ENCODE measurements at places on chromosomes 4 and X.

GRCh38 chrX:20513185-20513584 lies 246.5 kb upstream of the RPS6KA3 start:
- DNase-seq: no peak

- DNase-seq: no peak
These were observed 4.8 kb downstream of the FRMPD3 start for GRCh38 chrX:107454302-107454701.

DNA sequence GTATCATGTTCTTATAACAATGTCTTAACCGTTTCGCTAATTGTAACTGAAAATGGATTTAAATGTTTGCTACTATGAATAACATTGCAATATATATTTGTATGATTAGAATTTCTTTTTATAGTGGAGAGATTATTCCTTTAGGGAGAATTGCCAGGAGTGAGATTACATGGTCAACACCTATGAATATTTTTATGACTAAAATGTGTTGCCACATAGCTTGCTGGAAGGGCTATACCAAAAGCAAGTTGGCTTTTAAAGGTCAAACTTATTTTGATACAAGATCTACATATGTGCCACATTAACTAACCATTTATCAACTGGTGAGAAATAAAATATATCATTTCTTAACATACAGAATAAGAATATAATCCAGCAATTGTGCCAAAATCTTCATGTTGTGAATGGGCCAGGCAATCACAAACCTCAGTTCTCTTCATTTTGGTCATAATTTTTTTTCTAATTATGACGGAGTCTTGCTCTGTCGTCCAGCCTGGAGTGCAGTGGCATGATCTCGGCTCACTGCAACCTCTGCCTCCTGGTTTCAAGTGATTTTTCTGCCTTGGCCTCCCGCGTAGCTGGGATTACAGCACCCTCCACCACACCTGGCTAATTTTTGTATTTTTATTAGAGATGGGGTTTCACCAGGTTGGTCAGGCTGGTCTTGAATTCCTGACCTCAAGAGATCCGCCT lies 10.0 kb upstream of the EGF start:
- DNase-seq: no peak

DNA sequence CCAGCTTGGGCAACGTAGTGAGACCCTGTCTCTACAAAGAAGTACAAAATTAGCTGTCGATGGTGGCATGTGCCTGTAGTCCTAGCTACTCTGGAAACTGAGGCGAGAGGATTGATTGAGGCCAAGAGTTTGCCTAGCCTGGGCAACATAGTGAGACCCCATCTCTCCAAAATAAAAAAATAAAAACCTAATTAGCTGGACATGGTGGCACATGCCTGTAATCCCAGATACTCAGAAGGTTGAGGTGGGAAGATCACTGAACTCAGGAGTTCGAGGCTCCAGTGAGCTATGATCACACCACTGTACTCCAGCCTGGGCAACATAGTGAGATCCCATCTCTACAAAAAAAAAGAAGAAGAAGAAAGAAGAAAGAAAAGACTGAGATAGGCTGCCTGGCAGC lies 17.4 kb downstream of the PLAC1 start:
- DNase-seq: no peak

- DNase-seq: no peak
These were observed 2.6 kb downstream of the UGT2A3 start for GRCh38 chr4:68948985-68949384.

GRCh38 chrX:12974796-12975669 lies at the start of gene TMSB4X:
TMSB4X (plus strand) TSS chrX:12975110.
- DNase-seq: no peak

Data from fibroblast of skin of left biceps (primary cell).